ENCODE measurements at places on chromosomes 4 and X.
A peak's percentile ranks its signal among the peaks of the same experiment; 100 is the strongest.

DNA sequence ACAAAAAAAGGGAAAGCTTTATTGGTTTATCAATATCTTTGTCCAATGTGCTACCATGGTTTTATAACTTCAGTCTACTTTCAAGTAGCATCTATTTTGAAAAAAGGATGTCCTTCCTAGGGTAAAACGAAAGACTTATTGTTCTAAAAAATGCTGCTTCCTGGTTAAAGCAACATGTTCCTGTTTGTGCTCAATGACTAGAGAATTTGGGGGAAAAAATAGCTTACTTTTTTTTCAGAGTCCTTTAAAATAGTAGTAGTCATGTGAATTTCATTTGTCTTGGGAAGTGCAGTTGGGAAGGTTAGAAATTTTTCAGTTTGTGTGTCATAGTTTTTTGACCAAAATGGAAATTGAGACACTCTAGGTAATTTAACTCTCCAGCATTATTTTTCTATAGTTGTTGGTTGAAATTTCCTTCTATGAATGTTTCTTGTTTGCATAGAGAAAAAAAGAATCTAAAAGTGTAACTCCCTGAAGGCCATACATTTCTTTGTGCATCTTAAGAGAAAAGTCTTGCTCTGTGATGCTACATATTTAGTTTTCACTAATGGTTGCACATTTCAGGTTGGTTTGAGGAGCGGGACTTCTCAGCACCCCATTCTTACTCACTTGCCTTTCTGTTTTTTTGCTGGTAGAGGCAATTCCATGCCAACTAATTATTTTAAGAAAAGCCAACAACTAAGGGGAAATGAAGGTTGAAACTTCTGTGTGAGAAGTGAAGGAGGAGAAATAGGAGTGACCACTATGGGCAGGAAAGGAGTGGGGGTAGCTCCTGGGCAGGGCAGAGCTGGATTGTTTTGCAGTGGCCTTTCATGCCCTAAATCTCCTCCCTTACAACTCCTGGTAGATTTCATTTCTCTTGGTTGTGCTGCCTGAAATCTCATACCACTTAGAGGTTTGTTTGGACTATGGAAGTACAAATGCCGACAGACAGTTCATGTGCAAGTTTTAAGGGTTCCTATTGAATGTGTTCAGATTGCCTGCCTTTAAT is 76.4 kb downstream of the RAPGEF2 start:
- peak; percentile 35 for DNase-seq

- DNase-seq, result peak; percentile 89
Observed at GRCh38 chrX:77442728-77443127, 4.5 kb upstream of the FGF16 start.

DNA sequence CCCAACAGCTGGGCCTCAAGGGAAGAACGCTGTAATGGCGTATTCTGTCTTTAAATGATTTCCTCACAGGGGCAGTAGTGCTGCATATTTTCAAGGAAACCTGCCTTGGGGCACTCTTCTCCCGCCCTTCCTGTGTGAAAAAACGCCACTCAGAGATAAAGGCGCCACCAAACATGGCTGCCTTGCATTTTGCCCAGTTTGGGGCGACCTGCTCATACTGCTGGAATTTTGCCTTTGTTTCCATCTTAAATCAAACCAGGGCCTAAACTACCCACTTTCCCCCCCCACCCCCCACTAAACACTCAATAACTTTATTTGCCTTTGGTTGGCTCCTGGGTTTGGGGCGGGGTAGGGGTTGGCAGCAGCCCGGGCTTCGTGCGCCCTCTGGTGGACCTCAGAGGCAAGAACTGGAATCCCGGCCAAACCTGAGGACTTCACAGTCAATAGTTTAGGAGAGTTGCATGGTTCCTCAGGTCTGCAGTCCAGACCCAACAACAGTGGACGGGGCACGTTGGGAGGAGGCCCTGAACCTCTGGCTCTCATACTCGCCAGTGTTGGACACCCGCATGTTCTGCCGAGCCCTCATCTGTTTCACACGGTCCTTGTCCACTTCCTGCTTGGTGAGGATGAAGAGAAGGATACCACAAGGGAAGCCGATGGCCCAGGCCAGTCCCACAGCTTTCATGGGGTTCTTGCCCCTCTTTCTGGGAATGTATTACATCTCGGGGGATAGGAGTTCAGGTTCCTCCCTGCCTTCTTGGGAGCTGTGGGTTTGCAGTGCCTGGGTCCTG is 220.1 kb upstream of the STK26 start:
- DNase-seq, result no peak

GRCh38 chr4:75011131-75011795 is 78.3 kb downstream of the PARM1 start:
- no peak for DNase-seq

DNA sequence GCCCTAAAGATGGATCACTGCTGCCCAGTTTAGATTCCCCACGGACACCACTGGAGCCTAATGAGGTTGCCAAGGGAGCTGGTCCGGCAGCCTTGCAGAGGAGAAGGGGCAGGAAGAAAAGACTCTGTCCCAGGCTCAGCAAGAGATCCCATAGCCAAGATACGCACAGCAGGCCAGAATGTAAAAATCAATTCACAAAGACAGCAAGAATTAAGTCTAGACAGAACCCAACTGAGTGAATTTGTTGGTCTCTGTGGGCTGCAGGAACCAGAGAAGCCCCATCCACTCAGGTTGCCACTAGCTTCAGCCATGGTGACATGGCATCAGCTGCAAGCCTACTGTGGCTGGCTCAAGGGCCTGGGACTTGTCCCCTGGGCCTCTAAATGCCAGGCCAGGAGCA is 22.9 kb downstream of the TSC22D3 start:
- DNase-seq, result no peak

- DNase-seq, result peak; percentile 10
Observed at GRCh38 chr4:165874072-165874790, 1.2 kb downstream of the TLL1 start.

DNA sequence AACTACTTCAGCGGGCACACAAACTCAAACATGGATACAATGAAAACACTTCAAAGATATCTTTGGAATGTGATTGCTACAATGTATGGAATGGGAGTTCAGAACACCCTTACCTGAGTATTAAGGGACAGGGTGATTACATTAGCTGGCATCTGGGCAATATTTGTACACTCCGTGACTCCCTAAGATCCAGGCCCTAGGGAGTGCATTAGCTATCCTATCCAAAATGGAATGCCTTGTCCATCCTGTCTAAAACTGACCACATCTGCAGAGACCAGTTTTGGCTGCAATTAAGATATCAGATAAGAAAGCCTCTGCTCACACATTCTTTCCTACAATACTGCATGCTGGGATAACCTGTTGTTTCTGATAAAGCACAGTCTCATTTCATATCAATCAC is 176.6 kb upstream of the EMCN start:
- no peak for DNase-seq

DNA sequence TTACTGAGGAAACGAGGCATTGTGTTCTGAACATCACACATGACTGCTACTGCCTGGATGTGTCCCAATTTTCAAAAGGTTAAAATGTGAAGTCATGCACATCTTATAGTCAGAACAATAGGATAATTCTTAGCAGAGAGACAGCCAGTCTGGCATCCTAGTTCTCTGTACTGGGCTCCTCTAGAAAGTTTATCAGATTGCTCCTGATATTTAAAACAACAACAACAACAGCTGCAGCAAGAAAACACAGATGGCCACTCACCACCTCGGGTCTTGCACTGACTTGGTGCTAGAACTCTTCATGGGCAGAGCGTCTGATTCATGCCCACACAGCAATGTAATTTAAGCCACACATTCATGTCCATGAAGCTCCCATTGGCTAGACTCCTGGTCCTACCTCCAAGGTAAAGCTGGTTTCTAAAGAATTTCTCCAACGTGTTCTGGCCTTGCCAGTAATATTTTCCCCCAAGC is 33.3 kb upstream of the SLC2A9 start:
- DNase-seq, result no peak

DNA sequence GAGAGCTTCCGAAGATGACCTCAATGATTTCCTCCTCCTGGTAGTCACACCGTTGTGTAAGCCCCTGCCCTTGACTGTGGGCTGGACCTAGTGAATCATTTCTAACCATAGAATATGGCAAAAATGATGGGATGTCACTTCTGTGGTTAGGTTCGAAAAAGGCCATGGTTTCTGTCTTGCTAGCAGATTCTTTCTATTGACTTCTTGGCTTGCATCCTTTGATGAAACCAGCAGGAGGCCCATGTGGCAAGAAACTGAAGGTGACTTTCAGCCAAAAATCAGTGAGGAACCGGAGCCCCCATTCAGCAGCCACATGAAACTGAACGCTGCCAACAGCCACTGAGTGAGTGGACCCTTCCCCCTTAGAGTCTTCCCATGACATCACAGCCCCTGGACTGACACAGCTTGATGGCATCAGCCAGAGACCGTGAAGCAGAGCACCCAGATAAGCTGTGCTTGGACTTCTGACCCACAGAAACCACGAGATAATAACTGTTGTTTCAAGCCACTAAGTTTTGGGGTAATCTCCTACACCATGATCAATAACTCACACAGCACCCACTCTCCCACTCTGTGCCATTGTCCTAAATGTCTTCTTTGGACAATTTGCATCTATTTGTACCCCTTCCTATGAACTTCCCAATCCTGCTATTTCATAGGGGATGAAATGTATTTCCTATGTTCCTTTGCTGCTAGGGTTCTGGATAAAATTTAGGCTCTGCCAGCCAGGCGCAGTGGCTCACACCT is 148.0 kb upstream of the STX18 start:
- DNase-seq, result peak; percentile 23

DNA sequence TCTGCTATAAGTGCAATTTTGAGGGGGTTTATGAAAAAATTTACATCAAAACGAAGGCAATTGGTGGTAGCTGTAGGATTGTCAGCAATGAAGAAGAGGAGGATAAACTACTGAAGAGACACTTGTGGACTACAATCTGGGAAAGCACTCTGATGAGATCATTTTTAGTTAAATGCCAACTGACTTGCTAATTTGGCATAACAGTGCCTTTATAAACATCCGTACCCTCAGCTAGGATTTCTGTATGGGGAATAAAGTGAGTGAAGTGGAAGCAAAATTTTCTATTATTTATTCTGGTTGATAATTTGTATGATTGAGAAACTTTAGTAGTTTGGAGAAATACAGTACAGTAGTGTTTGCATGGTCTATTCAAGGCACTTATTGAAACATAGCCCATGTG is 11.2 kb upstream of the GNRHR start:
- DNase-seq, result no peak

DNA sequence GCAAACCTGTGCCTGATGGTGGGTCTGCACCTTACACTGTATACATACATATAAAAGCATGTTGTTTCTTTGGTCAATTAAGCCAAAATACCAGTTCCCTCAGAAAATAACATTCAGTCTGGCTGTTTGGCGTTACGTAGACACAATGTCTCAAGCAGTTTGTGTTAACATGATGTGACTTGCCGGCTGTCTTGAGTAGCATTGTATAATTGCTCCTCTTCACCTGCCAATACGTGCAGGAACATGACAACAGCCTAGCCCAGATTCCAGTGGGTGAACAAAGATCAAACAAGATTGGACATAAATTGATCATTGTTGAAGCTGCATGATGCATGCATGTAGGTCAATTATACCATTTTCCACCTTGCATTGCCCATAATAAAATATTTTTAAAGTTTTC is 102.3 kb downstream of the F11 start:
- DNase-seq, result no peak

DNA sequence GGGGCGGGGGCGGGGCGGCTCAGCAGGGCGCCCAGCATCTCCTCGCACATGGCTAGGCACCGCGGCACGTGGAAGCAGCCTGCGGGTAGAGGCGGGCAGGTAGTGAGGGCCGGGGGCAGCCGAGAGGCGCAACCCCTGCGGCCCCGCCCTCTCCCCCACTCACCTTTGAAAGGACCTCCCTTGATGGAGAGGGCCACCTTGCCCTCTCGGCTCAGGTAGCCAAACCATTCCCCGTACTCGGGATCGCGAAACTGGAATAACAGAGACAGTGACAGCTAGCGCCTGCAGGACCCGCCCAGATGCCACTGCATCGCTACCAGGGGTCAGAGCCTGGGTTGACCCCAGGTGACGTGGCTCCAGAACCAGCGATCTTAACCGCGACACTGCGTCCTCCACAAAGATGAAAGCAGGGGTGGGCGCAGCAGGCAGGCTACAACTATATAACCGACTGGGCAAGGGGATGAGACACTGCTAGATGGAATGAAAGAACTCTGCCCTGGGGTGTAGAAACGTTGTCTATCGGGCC is 552 bp upstream of the NAA10 start:
- DNase-seq, result no peak

GRCh38 chr4:18954538-18954937 is 933.0 kb upstream of the LCORL start:
- no peak for DNase-seq

DNA sequence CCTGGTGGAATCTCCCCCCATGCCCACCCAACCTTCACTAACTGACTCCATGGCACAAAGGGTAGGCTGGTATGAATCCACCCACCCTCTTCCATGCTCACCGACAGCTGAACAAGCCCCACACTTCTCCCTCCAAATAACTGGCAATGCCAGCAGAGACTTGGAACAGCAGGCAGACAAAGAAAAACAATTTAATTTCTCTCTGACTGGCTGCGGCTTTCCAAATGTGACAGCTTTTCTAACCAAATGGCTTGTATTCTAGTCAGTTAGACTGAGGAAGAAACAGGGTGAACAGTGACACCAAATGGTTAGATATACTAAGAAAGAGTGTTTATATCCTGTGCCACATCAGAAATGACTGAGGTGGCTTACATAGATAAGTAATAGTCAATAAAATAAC is 199.3 kb upstream of the ADAMTS3 start:
- no peak for DNase-seq

GRCh38 chr4:2441393-2442174 is 22.8 kb downstream of the CFAP99 start:
- peak; percentile 43 for DNase-seq

GRCh38 chr4:158347556-158347955 is 137.3 kb downstream of the TMEM144 start:
- DNase-seq, result peak; percentile 13

DNA sequence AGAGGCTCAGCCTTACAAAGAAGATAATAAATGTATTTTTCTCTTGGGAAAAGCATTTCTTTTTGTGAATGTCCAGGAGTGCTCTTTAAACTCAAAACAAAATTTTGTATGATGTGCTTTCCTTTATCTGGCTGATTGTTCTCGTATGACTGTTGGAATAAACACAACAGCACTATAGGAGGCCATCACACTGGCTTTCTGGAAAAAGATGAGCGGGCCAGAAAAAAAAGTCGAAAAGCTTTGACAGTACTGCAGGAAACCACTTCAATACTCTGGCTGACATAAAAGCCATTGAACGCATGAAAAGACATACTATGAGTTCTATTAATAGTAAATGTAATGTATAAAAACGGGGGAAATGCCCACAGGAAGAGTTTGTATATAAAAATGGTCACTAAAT is 64.7 kb upstream of the CTSO start:
- no peak for DNase-seq

- DNase-seq, result no peak
Observed at GRCh38 chr4:13922459-13922858, 294.9 kb upstream of the BOD1L1 start.

- peak; percentile 71 for DNase-seq
Observed at GRCh38 chr4:74932832-74933561, at the start of gene PARM1. PARM1 (plus strand) TSS chr4:74933116; CDS start chr4:74933328, 212 bp downstream.

GRCh38 chr4:18039113-18039512 is 17.6 kb upstream of the LCORL start:
- no peak for DNase-seq

GRCh38 chr4:7650606-7651385 is 216.1 kb upstream of the PSAPL1 start:
- no peak for DNase-seq

GRCh38 chr4:99843413-99843812 is 26.8 kb downstream of the DAPP1 start:
- no peak for DNase-seq

Measured in fibroblast of skin of back (primary cell).